Small intestine (tissue), 16 donors: ENCODE measurements at places on chromosomes 4 and X.

GRCh38 chr4:141635736-141636081 is 674 bp upstream of the IL15 start:
- DNase-seq: no peak

GRCh38 chrX:42025861-42026260 is 102.5 kb upstream of the CASK start:
- no peak for DNase-seq

DNA sequence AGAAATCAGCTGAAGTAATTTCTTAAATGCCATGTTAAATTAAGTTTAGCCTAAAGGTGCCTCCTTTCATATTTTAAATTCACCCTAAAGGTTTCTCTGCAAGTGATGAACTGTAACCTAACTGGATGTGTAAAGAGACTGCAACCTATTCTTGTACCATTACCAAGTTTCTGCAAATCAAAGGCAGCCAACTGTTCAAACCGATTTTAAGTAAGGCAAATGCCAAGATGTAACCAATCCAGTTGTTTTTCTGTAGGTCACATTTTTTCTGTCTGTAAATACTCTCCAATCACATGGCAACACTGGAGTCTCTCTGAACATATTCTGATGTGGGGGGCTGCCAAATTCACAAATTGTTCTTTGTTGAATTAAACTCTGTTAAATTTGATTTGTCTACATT is 42.4 kb upstream of the FGF2 start:
- DNase-seq: no peak

GRCh38 chr4:164894702-164895101 is 17.7 kb downstream of the APELA start:
- no peak for DNase-seq

DNA sequence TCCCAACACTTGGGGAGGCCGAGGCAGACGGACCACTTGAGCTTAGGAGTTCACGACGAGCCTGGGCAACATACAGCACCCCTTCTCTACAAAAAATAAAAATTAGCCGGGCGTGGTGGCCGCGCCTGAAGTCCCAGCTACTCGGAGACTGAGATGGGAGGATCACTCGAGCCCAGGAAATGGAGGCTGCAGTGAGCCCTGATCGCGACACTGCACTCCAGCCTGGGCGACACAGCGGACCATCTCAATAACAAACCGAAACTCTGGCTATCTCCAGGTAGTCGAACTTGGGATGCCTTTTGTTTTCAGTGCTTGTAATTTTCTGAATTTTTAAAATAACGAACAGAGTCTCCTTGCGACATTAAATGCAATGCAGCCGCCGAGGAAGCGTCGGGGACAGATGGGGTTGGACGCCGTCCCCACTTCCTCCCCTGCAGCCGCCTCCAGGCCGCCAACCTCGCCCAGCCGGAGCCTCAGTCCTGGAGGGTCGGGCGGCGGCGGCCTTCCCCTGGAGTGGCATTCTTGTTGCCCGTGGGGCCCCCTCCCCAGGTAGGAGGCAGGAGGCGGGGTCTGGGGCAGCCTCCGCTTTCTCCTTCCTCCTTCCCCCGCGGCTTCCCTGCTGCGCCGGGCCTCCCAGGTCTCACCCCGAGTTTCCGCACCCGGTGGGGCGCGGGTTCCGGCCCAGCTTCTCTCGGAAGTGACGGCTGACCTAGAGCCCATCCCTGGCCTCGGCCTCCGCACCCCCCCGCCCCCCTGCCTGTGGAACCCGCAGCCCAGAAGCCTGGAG is 14.6 kb downstream of the HMX1 start:
- no peak for DNase-seq

- DNase-seq: no peak
Observed at GRCh38 chr4:88960576-88960975, 96.4 kb downstream of the FAM13A start.

GRCh38 chr4:56840559-56840958 is 19.1 kb upstream of the SPINK2 start:
- DNase-seq: no peak
